ENCODE measurements at places on chromosomes 2 and 18.

DNA sequence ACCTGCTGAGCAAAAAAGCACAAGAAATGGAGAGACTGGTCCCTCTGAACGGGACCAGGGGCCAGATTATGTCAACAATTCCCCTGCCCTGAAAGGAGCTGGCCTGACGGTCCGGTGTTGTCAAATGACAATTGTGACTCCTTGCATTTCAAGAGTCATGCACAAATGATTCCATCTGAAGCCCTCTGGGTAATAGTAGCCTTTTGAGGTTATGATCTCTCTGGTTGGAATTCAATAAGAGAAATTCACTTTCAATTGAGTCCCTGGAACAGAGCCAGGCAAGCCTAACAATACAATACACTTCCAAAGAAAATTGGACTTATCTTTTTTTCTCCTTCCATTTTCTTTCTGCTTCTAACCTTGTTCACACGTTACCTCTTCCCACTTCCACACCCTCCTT, 116.9 kb downstream of the C1D start:
- no peak for DNase-seq

DNA sequence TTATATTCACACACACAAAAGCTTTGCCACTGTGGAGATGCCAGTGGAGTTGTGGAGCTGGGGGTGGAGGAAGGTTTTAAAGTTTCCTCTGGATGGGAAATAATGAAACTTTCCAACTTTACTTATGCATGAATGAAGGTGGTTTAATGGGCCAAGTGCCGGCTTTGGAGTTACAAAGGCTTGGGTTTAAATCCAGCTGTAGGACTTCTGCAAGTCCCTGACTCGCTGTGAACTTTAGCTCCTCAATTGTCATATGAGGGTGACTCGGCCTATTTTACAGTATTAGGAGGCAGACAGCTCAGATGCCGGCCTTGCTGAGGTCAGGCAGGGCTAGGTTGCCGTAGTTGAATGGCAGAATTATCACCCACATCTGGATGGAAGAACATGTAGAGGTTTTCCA, 415.8 kb upstream of the TRIB2 start:
- DNase-seq = no peak

DNA sequence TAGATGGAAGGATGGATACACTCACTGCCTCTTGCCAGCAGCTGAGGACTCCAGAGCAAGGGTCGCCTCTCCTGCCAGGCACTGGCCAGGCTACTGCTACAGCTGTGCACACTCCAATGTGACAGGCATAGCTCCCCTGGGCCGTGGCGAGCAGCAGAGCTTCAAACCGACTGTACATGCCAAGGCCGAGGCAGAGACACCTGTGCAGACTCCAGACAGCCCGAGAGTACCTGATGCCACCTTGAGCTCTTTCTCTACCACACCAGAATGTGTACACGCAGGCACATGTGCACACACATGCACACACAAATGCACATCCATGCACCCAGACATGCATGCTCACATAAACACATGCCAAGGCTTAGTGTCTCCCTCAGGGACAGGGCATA, 508.3 kb upstream of the MYT1L start:
- DNase-seq = no peak

GRCh38 chr2:86037141-86037794, 68.4 kb downstream of the POLR1A start:
- DNase-seq = no peak

GRCh38 chr2:9083287-9083686, 79.8 kb upstream of the MBOAT2 start:
- DNase-seq = no peak

- DNase-seq = no peak
Measured at GRCh38 chr2:57022496-57022895, 838.7 kb downstream of the CCDC85A start.

GRCh38 chr2:109066501-109066900, 62.5 kb upstream of the SH3RF3 start:
- no peak for DNase-seq

- no peak for DNase-seq
Measured at GRCh38 chr2:50515638-50516037, 516.3 kb downstream of the NRXN1 start.

DNA sequence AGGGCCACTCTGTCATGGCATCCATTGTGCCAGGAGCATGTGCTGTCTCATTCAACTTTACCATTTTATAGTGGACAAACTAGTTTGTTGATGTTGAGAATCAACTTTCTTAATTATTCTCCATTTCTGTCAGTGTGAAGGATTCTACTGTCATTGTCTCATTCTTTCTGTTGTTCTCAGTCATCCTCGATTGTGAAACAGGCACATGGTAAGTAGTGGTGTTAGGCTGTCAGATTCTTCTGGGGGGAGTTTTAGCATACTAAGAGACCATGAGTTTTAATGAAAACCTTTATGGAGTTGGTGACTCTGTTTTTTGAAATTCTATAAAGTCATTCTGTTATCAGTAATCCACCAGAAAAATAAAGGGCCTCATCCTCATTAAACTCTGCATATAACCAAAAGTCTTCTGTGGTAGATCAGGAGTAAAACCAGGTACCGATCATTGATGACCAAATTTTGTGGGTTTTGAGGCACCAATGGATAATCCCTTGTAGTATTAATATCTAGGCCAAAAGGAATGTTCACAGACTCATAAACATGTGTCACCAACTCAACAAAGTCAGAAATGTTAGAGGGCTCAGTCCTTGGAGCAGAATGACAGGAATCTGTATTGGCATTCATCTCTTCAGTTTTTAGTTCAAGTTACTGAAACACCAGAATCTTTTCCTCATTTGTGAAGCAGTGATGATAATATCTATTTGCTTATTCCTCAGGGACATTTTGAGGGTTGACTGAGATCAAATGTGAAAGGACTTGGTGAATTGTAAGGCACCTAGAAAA, 73.2 kb downstream of the CERS6 start:
- DNase-seq = no peak

DNA sequence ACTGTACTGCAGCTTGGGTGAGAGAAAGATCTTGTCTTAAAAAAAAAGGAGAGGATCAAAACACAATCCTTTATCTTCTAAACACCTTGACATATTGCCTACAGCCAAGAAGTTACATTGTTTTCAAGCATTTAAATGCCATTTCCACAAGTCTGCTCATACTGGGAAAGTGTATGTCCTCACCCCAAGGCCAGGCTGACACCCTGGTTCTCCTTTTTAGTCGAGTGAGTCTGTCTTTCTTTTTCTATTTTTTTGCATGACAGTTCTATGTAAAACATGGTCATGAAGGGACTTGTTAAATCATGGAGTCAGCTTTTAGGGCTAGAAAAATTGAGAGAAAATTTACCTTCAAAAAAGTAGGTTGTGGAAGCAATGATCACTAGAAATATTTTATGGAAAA, 233.3 kb downstream of the FAM210A start:
- no peak for DNase-seq

- no peak for DNase-seq
Measured at GRCh38 chr2:173830170-173830569, 135.0 kb downstream of the SP3 start.

GRCh38 chr2:10614124-10614523, 75.7 kb downstream of the NOL10 start:
- no peak for DNase-seq

DNA sequence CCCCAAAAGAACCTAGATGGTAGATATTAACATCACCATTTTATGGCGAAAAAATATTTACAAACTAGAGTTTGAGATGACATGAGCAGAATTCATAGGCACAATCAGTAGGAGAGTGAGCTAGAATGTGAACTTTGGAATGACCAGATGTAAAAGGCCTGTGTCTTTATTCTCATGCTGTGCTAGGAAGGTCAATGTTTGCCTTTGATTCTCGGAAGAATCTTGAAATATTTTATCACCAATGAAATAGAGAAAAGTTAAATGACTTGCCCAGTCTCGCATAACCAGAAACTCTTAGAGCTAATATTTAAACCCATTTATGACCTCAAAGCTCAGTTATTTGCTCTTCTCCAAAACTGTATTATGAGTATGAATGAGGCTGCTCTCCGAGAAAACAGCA, 9.2 kb upstream of the REG3G start:
- DNase-seq = no peak

- no peak for DNase-seq
Measured at GRCh38 chr18:33844232-33844631, 266.2 kb downstream of the ASXL3 start.

GRCh38 chr2:30990671-30991070, 147.6 kb downstream of the GALNT14 start:
- no peak for DNase-seq

DNA sequence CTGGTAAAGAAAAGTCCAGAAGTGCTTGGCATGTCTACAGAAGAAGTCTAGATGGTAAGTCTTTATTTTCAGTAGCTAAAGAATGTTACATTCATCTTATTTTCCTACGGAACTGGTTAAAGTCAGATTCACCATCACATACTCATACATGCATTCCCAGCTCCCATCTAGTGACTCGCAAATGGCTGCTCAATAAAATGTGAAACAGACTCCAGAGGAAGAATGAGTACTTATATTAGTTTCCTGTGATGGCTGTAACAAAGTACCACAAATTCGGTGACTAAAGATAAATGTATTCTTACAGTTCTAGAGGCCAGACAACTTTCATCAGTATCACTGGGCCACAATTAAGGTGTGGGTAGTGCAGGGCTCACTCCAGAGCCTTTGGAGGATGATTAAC, 797.2 kb downstream of the SATB2 start:
- DNase-seq = no peak

DNA sequence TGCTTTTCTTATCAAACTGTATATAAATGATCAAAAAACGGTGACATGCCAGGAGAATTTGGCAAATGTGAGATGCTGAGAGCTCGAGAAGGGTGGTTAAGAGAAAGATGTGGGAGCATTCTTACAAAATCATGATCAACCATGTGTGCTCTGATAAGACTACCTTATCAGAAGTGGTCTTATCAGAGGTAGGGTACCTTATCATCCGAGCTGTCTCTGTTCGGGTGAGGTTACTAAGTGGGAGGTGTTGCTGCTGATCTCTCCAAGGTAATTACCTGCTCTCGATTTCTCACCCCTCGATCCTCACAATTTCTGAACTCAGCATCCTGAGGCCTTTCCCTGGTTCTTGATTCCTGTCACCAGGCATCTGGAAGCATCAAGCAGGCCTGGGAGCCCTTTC, 813.0 kb upstream of the ID2 start:
- no peak for DNase-seq

- no peak for DNase-seq
Measured at GRCh38 chr18:6207941-6208340, 206.8 kb downstream of the L3MBTL4 start.

Measured in stimulated activated CD8-positive, alpha-beta memory T cell treated with anti-CD3 and anti-CD28 coated beads, Interleukin-15, amount 100 ng/mL, for 24 hours (primary cell).